ENCODE measurements at places on chromosomes 2 and 18. TPM values are rescaled to one million over a fixed set of nuclear protein-coding genes. Genes with fewer than 3 reads are reported as not detected.

DNA sequence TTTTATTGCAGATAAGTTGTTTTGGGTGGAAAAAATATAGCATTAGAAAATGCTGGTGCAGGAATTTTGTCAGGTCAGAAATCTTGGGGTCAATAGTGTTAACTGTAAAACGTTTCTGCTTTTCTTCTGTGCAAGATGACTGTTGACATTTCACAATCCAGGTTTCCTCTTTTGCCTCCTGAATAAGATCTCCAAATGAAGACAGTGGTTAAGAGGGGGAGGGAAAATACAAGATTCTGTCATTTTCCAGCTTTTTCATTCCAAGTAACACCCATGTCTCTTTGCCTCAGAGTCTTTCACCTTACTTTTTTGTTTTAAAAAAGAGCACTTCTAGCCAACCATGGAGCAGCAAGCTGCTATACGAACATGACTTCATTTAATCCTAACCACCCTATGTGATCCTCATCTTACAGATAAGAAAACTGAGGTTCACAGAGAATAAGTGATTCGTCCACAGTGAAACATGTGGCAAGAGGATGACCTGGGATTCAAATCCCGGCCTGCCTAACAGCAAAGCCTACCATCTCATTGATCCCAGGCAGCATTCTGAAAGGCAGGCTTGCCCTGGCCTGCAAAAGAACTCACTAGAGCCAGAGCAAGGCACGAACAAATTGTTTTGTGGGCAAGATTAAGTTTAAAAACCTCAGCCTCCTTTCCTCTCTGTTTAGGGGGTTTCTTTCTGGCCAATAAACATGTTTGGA lies 3.0 kb downstream of the PLEK start:
- no peak for DNase-seq

Gene LYPD1
- total RNA-seq = not detected

GRCh38 chr2:65062843-65063825 lies 6.9 kb downstream of the CEP68 start:
- DNase-seq = no peak

DNA sequence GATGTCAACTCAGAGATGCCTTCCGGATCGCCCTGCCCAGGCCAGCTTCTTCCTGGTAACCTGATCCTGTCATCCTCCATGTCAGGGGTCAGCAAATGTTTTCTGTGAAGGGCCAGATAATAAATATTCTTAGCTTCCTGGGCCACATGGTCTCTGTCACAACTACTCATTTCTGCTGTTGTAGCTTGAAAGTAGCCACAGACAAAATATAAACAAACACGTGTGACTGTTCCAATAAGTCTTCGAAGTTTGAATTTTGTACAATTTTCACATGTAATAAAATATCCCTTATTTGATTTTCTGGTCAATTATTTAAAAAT lies 35.8 kb downstream of the ANXA4 start:
- no peak for DNase-seq

Gene INPP5D
- total RNA-seq = 278 TPM

DNA sequence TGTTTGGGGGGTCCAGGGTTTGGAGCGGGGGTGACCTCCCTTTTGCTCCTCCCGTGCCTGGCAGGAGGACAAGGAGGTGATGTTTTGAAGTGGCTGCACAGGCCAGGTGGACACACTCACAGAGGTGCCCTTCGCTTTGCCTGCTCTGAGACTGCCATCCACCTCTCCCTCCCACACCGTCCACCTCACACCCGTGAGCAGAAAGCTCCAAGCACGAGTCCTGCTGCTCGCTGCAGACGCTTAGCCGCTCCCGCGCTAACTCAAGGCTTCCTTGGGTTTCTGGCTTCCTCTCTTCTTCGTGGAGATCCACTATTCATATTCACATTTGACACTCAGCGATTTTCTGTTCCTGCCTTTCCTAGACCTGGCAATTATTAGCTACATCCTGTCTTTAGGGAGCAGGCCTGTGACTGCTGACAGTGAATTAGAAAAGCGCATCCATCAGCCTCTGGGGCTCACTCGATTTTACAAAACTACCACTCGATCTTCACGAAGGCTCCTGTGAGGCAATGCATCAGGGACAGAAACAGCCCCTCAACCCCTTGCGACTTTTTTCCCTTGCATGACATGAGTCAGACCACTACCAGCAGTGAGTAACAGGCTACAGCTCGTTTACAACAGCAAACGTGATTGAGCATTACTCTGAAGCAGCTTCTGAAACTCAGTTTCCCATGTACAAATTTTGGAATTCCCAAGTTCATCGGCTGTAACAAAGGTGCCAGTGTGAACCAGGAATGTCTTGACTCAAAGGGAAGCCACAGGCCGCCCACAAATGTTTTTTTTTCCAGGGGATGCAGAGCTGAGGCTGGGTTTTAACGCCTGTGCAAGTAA lies 238.7 kb upstream of the SOX11 start:
- DNase-seq = no peak

GRCh38 chr2:173521450-173522192 lies 166.9 kb downstream of the CDCA7 start:
- no peak for DNase-seq

All from CD4-positive, CD25-positive, alpha-beta regulatory T cell (primary cell).